ENCODE measurements at places on chromosomes 5 and 9.

DNA sequence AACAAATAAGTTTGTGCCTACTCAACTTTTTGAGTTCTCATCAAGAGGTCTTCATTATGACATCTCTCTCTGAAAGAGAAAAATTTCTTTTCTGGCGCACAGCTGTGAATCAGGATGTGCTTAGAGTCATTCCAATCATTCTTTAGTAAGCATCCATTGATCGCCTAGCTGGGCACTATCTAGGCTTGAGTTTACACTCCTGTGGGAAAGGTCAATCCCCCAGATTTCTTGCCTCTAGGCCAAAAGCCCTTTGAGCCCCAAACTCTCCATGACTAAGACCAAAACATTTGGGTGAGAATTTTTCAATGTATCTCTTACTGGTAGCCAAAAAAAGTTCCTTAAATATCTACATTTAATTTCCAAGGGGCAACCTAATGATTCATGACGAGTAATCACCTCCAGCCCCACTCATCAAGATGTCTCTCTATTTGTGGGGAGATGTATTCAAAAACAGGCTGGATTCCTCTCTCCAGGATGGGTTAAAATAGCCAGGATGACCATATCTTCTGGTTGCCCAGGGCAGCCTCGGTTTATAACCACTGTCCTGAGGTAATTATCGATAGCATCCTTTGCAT lies 101.7 kb downstream of the GNA14 start:
- DNase-seq: no peak

DNA sequence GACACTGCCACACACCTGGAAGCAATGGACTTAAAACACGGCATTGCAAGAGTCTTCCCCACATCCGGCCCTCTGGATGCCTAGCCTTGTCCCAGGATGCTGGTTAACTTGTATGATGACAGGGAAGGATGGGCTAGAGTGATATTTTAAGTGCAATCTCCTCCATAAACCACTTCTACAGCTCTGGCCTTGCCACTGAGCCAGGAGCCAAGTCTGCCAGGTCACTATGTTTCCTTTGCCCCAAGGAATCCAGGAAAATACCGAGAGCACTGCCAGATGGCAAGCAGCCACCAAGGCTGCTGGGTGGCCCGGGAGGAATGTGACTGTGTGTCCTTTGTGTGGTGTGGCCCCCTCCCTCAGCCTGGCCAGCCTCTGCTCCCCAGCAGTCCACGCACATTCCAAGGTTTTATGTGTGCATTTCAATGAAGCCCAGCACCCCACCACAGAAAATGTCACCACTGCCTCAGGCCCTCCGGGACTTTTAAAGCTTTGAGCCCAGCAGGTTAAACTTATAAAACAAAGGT lies 106.0 kb downstream of the FRMD3 start:
- no peak for DNase-seq

DNA sequence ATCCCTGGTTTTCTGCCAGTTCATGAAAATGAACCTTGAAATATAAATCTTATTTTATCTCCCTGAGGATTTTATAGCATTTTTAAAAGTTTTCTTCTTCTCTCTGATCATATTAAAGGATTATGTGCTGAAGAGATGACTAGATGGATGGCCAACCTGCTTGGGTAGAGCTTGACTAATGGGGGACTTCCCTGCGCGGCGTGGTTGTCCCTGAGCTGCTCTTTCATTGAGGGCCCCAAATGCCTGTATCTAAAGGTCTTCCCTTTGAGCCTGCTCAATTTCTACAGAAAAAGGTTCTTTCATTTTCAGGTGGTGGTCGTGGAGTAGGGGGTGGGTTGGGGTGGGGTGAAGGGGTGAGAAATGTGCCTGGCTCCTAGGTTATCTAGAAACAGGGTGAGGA lies 20.5 kb upstream of the CDKN2AIPNL start:
- DNase-seq: no peak

DNA sequence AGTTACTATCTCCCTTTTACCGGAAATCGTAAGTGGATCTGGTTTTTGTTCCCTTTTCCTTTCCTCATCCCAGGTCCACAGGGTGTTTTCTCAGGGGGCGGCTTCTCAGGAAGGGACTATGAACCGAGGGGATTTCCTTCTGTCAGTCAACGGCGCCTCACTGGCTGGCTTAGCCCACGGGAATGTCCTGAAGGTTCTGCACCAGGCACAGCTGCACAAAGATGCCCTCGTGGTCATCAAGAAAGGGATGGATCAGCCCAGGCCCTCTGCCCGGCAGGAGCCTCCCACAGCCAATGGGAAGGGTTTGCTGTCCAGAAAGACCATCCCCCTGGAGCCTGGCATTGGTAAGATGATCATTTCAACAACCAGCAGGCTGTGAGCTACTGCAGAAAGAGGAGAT lies 75.8 kb downstream of the GOLPH3 start:
- no peak for DNase-seq

DNA sequence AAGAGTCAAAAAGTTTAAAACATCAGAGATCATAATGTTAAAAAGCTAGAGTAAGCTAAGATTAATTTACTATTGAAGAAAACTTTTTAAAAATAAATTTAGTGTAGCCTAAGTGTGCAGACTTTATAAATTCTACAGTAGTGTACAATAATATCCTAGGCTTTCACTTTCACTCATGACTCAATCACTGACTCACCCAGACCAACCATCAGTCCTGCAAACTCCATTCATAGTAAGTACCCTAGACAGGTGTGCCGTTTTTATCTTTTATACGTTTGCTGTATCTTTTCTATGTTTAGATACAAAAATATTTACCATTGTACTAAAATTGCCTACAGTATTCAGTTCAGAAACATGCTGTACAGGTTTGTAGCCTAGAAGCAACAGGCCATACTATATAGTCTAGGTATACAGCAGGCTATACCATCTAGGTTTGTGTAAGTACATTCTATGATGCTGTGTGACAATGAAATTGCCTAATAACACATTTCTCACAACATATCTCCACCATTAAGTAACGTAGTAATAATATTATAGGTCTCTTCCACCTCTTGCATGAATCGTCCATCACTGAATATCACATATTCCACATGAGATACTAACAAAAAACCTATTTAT lies 59.2 kb downstream of the MEGF9 start:
- DNase-seq: no peak

- no peak for DNase-seq
Measured at GRCh38 chr5:74536658-74537057, 103.9 kb downstream of the ENC1 start.

DNA sequence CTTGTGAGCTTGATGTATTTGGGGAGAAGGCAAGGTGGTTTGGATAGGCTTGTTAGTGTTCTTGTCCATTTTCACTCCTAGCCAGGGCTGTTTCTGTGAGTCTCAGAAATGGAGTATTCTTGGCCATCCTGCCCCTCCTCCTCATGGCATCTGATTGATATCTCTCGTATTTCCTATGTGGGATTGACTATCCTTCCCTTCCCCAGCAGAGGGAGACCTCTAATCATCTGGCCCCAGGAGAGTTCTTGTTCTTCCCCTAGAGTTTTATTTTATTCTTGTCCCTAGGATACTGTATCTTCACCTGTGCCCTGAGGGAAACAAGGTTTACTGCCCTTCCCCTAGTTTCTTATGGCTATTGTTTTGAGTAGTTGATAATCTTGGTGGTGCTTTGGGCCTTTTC lies 114.4 kb downstream of the VPS13A start:
- no peak for DNase-seq

- no peak for DNase-seq
Measured at GRCh38 chr9:137306850-137307254, 4.8 kb upstream of the NRARP start.

DNA sequence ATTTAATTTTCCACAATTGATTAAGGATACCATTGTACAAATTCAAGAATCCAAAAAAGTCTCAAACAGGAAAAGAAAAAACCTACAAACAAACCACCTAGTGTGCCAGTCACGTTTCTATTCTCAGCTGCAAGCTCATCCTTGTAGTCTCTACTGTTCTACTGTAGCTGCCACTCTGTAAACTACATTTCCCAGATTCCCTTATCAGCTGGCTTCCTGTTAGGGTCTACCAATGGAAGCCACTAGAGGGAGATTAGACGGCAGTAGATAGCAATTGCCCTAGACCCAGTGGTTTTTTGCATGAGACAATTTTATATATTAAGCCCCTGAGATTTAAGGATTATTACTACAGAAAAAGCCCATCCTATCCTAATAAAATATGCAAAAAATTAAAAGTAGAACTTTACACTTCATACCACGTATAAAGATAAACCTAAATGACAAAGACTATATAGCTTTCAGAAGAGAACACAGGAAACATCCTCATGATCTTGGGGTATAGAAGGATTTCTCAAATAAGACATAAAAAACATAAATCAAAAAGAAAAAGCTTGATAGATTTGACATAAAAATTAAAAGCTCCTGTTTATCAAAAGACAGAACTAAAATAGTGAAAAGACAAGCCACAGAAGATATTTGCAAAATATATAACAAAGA lies 37.4 kb downstream of the P4HA2 start:
- DNase-seq: peak; percentile 57

- DNase-seq: no peak
Measured at GRCh38 chr5:168992687-168993086, 308.3 kb downstream of the SLIT3 start.

DNA sequence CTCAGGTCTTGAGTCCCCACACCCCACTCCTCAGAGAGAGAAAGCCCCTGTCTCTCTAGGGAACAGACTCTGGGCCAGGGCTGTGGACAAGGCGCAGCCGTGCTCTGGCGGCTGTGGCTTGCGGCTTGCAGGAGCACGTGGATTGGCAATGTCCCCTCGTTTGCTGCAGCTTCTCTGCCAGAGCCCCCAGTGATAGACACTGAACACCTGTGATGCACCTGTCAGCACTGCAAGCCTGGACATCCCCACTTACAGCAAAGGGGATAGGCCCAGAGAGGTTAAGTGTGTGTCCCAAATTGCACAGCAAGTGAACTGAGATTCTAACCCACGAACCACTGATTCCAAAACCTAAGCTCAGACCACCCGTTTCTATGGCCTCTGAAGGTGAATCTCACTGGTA lies 7.0 kb downstream of the GFI1B start:
- no peak for DNase-seq

DNA sequence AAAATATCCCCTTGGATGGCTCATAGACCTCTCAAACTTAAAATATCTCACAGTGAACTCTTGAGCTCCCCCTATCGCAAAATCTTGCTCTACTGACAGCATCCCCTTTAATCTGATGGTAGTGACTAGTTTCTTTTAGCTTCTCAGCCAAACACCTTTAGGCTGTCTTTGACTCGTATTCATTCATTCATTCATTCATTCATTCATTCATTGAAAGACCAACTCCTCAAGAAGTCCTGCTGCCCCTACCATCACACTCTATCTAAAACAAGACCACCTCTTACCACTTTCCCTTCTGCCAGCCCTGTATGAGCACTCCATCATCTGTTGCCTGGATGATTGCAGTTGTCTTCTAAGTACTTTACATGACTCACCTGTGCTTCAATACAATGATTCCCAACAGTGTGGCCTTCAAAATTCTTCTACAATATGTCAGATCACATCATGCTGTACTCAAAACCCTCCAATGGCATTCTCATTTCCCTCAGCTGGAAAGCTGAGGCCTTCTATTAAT lies 46.8 kb downstream of the ITGA2 start:
- DNase-seq: no peak

DNA sequence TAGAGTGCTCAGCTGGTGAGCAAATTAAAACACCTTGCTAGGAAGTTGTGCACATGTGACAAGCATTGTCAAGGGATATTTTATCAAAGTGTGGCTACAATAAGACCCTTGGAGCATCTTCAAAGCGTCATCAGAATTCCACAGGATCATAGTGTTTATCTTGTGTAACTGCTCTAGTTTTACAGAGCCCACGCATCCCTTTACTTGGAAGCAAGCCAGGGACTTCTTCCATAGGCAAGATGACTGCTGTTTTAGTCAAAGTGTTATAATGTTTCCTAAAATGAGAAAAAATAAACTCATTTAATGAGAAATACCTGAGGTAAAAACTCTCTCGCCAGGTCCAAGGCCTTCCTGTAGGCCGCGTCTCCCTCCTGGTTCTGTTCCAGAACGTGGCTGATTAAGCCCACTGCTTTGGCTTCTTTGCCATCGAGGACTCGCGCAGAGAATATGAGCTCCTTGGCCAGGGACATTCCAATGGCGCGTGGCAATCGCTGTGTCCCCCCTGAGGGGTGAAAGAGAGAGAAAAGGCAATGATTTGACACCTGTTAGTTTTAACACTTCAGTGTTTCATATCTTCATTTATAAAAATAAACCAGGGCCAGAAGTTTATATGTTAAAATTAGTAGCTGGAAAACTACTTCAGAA lies 141.1 kb downstream of the AUH start:
- no peak for DNase-seq

Data from DMS153 (cell line).